ENCODE measurements at places on chromosomes 5 and 9.

GRCh38 chr9:78577156-78577906 is 280.4 kb downstream of the PSAT1 start:
- DNase-seq = no peak

- DNase-seq = no peak
Observed at GRCh38 chr5:133607451-133607850, 4.9 kb downstream of the FSTL4 start.

GRCh38 chr5:154370813-154371212 is 75.0 kb upstream of the SAP30L start:
- no peak for DNase-seq

- DNase-seq = no peak
Observed at GRCh38 chr5:172740428-172741205, 30.4 kb downstream of the DUSP1 start.

GRCh38 chr9:23526806-23527205 is 299.2 kb downstream of the ELAVL2 start:
- DNase-seq = no peak

DNA sequence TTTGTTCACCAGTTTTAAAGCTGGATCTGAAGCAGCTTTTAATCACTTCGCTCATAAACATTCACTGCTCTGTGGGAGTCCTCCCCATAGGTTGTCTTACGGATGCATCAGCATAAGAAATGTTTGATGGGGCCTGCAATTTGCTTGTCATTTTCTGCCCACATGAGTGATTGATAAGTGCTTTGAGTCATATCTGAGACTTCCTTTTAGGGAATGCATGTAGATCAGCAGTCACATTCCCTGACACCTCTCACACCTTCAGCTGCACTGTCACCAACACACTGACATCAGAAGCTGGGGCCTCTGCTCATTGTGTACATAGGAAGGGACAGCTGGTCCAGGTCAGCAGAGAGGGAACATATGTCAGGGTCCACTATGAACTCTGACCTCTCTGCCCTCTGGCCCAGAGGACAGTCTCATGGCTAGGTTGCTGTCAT is 84.1 kb upstream of the SPATA31D4 start:
- DNase-seq = no peak

DNA sequence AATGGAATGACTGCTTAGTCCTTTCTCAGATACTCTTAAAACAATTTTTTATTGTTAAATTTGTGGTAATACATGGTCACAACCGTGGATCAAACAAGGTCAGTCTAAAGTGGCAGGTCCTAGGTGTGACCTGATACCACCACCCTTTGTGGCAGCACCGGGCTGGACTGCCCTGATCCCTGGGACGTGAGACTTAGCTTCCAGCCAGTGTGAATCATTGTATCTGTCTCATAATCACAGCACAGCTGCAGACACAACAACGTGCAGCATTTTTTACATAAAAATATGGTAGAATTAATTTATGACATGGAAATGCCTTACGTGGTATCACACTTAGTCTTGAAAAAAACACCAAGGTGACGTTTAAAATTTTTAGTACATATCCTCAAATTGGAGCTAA is 7.8 kb downstream of the TOR1B start:
- DNase-seq = no peak

- no peak for DNase-seq
Observed at GRCh38 chr9:128409978-128410377, 10.7 kb upstream of the CERCAM start.

DNA sequence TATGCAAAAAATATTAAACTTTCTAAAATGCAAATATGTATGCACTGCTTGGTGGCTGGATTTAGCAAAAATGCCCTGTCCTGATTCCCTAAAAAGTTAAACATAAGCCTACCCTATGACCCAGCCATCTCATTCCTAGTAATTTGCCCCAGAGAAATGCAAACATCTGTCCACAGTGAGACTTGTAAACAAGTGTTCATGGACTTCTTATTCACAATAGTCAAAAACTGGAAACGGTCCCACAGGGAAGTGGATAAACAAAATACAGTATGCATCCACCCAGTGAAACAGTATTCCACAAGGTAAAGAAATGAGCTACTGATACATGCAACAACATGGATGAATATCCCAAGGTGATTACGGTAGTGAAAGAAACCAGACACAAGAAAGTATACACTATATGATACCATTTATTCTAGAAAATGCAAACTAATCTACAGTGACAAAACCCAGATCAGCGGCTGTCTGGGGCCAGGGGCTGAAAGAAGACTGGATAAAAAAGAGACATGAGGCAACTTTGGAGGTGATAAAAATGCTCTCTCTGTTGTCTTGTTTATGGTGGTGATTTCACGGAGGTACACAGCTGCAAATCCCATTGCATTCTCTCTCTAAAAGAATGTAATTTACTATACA is 277.3 kb downstream of the GLIS3 start:
- no peak for DNase-seq

DNA sequence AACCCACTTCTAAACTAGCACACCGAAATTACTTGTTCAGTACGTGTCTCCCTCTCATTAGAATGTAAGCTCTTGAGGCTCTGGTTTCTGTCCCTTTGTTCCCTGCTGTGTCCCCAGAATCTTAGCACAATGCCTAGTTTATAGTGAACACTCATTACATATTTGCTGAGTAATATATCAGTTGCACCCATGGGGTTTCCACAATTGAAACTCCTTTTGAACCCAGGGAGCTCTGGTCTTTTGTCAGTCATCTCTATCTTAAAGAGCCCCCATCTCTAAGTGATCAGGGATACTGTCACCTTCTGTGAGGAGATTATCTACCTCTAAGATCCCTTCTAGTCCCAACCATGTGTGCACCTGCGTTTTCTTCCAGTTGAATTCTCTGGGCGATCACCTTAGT is 12.8 kb downstream of the CAMK4 start:
- no peak for DNase-seq

DNA sequence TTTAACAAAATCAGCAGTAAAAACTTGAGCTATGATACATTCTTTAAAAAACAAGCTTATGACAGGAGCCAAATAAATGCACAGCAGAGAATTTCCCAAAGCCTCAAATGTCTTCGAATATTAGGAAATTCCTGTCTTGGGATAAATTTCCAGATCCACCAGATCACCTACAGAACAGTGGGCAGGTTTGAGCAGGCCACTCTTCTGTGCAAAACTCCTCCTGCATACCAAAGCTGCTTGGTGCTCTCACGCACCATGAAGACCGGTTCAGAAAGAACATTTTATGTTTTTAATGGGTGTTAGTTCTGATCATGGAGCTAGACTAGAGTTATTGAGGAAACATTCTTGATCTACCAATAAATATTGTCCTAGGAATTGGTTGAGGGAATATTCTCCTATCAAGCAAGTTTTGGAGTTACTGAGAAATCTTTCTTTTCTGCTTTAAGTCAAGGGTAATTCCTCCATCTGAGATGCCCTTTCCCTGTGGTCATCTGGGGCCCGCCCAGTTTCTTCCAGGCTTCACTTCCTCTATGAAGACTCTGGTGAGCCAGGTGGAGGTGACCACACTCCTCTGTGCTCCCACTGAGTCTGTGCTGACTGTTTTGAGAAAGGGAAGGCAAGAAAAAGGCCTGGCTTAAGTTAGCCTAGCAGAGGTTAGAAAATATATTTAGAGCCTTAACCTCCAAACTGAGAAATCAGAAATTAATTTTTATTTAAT is 17.9 kb downstream of the TNFSF15 start:
- no peak for DNase-seq

- DNase-seq = no peak
Observed at GRCh38 chr5:16291894-16292293, 112.3 kb upstream of the MARCHF11 start.

DNA sequence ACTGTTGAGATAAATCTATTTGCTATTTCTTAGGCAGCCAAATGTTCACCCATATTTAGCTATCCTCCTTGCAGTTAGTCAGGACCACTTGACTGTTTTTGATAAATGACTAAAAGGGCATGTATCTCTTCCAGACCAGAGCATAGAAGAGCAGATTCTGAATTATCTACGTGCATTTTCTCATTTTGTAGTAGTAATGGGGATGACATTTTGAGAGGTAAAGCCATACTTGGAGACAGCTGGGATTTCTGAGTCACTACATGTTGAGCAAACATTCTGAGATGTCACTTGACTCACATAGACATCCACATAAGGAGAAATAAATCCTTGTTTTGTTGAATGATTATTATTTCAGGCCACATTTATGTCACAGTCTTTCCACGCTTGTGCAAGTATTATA is 297.6 kb downstream of the CDH10 start:
- DNase-seq = no peak

DNA sequence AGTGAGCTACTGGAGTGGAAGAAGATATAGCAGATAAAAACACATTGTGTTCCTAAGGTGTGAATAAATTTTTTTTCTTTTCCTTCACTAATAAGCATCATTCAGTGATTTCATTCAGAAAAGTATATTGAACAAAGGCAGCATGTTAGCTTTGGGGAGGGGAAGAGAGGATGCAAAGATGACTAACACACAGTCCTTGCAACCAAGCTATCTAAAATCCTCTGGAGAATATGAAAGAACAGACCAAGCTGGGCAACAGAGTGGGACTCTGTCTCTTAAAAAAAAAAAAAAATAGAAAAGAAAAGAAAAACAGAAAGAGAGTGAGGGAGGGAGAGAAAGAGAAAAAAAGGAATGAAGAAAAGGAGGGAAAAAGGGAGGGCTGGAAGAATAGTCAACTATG is 22.3 kb upstream of the OMD start:
- DNase-seq = no peak

DNA sequence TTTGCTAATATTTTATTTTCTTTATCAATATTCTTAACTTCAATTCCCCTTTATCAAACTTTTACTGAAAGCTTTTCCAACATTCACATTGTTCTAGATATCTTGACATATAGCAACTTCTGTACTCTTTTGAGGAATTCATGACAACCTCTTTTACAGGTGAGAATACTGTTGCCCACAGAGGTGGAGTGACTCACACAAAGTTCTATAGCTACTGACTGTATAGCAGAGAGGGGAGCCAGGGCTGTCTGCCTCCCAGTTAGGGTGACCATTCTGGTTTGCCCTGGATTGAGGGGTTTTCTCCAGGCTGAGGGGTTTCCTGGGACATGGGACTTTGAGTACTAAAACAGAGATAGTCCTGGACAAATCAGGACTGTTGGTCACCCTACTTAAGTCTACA is 16.2 kb downstream of the SEC61B start:
- no peak for DNase-seq

GRCh38 chr9:130288926-130289690 is 23.5 kb downstream of the HMCN2 start:
- no peak for DNase-seq

- DNase-seq = no peak
Observed at GRCh38 chr5:15080219-15080618, 208.6 kb upstream of the ANKH start.

- no peak for DNase-seq
Observed at GRCh38 chr9:112000743-112001142, 104.1 kb downstream of the UGCG start.

Measured in stimulated activated CD4-positive, alpha-beta T cell treated with anti-CD3 and anti-CD28 coated beads, Interleukin-15, amount 100 ng/mL, for 24 hours (primary cell).